ENCODE measurements at places on chromosomes 12 and 14.

DNA sequence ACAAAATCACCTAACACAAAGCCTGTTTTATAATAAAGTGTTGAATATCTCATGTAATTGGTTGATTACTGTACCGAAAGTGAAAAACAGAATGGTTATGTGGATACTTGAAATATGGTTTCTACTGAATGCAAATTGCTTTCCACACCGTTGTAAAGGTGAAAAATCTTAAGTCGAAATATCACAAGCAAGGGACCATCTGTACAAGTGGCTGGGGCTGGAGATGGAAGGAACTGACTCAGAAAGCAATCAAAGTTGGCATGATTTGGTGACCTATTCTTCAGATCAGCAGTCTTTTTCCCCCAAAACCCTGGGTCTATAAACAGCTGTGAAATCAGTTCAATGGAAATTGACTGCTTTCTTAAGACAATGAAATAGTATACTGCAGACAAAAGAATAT, 3.6 kb downstream of the CBX5 start:
- no peak for DNase-seq

GRCh38 chr12:132500142-132500855, 10.3 kb downstream of the FBRSL1 start:
- no peak for DNase-seq

- no peak for DNase-seq
Observed at GRCh38 chr12:8712572-8712971, 14.8 kb downstream of the RIMKLB start.

GRCh38 chr12:128581321-128581761, 242.4 kb downstream of the SLC15A4 start:
- DNase-seq = no peak

DNA sequence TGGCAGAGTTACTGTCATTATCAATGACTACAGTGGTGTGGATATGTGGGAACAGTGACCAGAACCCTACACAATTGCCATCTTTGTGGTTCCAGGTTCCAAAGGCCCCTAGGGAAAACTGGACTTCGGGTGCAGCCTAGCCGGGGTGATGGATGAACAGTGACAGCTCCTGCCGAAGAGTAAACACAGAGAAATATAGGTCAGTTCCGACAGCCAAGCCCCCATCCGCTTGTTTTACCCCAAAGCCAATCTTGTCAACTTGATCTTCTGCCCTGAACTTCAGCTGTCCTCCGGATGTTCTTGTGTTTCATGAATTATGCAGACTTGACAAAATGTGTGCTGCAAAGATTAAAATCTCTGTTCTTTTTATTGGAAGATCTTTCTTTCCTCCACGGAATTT, 200.4 kb upstream of the SRRM4 start:
- no peak for DNase-seq

DNA sequence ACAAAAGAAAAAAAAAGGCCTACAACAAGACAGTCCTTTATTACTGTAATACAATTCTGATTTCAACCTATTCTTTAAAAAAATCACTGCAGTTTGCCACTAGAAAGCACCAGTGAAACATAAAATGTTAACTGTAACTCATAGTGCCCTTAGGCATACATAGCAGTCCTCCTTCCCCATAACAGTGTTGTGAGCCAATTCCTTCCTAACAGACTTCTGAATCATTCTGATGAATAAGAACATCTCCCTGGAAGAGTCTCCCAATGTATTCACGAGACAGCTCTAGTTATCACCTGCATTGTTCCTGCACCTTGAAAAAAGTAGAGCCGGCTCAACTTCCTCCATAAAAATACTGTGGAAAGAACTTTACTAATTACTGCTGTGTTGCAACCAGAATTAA, 213.6 kb upstream of the FSCB start:
- DNase-seq = no peak

DNA sequence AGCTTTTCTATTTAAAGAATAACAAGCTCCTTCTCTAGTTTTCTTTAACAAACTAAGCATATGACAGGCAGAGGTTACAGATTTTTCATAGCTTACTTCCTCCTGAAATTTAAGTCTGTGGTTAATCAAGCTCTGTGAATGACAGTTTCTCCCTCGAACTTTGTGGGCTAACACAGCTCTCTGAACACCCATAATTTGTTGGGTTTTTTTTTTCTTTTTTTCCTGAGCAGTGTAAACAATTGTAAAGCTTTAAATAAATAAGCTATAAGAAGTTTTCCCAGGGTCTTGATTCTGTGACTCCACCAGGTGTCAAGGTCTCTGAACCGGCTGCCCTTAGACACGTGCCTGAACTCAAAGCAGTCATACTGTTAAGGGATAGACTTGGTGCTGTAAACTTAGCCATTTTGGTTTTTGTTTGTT, 128.1 kb upstream of the AMIGO2 start:
- no peak for DNase-seq

DNA sequence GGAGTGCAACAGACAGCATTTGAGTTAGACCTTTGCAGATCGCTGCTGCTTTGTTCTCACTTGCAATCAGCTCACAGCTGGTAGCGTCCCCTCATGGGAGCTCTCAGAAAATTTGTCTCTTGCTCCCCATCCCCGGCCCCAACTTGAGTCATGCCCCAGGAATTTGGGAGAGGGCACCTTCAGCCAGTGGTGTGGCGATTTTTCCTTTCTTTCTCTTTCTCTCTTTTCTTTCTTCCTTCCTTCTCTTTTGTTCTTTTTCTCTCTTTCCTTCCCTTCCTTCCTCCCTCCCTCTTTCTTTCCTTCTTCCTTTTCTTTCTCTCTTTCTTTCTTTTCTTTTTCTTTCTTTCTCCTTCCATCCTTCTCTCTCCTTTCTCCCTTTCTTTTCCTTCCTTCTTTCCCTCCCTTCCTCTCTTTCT, 34.2 kb upstream of the MAP1LC3B2 start:
- DNase-seq = no peak

GRCh38 chr14:100348784-100349685, 25.9 kb downstream of the SLC25A47 start:
- no peak for DNase-seq

GRCh38 chr12:51812871-51813270, 35.6 kb downstream of the FIGNL2 start:
- DNase-seq = no peak

DNA sequence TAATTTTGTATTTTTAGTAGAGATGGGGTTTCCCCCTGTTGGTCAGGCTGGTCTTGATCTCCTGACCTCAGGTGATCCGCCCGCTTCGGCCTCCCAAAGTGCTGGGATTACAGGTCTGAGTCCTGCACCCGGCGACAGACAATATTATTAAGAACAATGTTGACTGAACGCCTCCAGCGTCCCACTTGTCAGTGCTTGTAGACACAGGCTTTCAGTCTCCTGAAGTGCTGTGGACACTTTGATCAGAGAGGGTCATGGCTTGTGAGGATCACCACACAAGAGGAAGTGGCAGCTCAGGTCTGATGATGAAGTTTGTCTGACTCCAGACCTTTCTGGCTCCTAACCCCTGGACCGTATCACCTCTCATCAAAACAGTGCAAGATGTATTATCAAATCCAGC, 114.6 kb downstream of the CHST11 start:
- no peak for DNase-seq

DNA sequence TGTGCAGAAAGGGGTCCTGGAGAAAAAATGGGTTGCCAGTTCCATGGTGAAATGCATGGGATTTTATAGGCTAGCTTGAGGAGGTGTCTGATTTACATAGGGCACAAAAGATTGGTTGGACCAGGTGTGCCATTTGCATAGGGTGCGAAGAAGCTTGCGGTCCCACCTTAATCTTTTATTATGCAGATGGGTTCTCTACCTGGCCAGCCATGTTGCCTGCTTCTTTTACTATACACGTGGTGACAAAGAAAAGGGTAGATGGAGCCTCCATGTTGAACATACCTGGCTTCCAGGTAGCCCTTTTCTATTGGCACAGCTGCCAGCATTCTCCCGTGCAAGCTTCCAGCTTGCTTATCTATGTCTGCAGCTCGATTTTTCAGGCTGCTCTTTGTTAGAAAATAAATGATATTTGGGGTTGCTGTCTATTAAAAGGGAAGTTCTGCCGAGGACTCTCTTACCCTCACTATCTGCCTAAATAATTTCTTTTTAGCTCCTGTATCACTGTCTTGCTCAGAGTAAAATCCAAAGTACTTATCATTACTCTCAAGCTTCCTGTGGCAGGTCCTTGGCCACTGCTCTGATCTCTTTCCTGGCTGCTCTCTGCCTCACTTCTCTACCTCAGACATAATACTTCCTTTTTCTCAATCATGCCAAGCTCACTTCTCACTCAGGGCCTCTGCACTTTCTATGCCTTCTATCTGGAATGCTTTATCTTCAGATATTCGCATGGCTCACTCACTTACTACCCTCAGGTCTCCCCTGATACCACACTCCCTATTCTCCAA, 216.0 kb upstream of the DAAM1 start:
- no peak for DNase-seq

GRCh38 chr14:75238756-75239455, 39.7 kb upstream of the FOS start:
- peak; percentile 37 for DNase-seq

- DNase-seq = no peak
Observed at GRCh38 chr14:93105362-93105761, 10.4 kb downstream of the ITPK1 start.

DNA sequence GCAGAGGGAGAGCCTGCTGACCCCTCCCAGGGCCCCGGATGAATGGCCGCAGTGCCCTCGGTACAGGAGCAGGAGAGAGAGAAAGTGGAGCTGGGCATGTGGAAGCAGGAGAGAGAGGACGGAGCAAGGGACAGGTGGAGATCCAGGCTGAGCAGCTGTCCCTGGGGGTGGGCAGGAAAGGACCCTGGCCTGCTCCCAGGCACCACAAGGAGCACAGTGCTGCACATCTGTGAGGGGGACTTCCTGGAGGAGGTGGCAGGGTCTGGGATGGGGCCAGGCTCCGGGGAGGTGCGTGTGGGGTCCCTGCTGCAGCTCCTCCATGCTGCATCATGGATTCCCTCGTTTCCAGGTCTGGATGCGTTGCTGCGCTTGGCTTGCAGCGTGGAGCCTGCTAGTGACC, 13.0 kb upstream of the DLK1 start:
- no peak for DNase-seq

GRCh38 chr12:63940310-63941005, 96.0 kb downstream of the SRGAP1 start:
- DNase-seq = no peak

DNA sequence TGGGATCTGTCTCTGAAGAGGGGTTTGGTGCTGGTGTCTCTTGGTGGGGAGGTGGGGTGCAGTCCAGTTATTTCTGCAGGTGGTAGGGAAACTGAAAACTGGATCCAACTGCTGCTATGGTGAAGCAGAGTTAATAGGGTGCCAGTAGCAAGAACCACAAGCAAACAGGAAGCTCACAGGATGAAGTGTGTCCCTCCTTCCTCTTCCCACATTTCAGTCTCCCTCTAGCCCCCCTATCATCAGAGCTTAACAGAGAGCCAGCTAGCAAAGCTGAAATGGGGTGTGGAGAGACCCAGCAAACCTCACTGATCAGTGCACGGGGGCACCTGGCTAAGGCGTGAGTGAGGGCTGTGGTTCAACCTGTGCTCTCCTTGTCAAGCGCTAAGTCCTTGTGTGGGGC, 69.1 kb upstream of the C12orf71 start:
- no peak for DNase-seq

GRCh38 chr12:118188690-118189371, 52.9 kb downstream of the PEBP1 start:
- DNase-seq = peak; percentile 32

- DNase-seq = no peak
Observed at GRCh38 chr12:67442896-67443295, 173.7 kb downstream of the CAND1 start.

DNA sequence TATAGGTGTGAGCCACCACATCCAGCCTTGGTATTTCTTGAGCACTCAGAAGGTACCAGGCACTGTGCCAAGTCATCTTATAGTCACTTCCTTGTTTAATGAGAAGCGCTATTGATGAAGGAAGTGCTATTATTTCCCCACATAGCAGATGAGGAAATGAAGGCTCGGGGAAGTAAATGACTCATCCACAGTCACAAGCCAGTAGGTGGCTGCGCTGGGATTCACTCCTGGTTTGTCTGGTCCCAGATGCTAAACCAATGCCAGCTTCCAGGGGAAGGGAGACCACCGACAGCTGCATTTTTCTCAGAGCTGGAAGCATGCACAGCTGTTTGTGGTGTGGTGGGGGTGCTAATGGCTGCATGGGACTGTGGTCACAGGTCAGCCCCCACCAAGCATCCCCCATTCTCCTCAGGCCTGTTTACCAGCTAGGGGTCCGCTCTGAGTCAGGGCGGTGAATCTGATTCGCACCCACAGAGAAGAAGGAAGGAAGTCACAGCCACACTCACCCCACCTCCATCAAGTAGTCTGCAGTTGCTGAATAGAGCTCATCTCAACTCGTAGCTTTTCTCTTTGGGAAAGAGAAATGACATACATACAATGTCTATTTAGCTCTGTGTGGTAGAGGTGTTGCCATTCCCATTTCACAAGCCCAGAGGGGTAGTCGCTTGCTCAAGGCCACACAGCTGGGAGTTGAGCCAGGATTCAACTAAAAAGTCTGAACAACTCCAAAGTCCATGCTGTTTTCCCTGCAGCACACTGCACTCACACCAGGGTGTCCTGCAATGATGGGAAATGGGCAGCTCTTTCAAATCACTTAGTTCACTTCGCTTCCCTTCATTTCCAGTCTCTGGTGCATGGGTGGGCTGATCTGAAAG, 6.3 kb upstream of the LTBP2 start:
- no peak for DNase-seq

All from heart right ventricle (tissue), 16 donors.